ENCODE measurements at places on chromosomes 16 and 17.

- DNase-seq = no peak
- H3K27ac ChIP-seq = no peak overlapping the region
- no peaks in the 10 kb centered on the region for H3K27me3 ChIP-seq
Measured at GRCh38 chr17:64537488-64537887, 30.7 kb downstream of the CEP95 start.

DNA sequence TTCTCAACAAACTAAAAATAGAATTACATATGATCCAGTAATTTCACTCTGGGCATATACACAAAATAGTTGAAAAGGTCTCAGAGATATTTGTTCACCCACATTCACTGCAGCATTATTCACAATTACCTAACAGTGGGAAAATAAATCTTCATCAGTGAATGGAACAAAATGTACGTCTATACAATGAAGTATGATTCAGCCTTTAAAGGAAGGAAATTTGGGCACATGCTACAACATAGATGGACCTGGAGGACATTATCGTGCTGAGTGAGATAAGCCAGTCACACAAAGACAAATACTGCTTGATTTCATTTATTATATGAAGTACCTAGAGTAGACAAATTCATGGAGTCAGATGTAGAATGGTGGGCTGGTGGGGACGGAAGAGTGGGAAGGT, 47.0 kb downstream of the MFSD11 start:
- H3K27ac ChIP-seq = no peak overlapping the region
- no peaks in the 10 kb centered on the region for H3K4me1 ChIP-seq
- no peak for DNase-seq
- no peak overlapping the region for H3K4me3 ChIP-seq
- H3K36me3 ChIP-seq = no peaks in the 10 kb centered on the region

GRCh38 chr17:46874906-46875305, 23.5 kb downstream of the WNT9B start:
- H3K27ac ChIP-seq = no peak overlapping the region
- peak; percentile 47 for DNase-seq
- no peaks in the 10 kb centered on the region for H3K36me3 ChIP-seq

GRCh38 chr17:58232707-58233156, 5.7 kb upstream of the LPO start:
- peak overlapping the region; percentile 75 for H3K27ac ChIP-seq
- H3K36me3 ChIP-seq = no peaks in the 10 kb centered on the region
- DNase-seq = no peak

- H3K4me3 ChIP-seq = no peak overlapping the region
- no peak for DNase-seq
- H3K27me3 ChIP-seq = no peaks in the 10 kb centered on the region
- no peaks in the 10 kb centered on the region for H3K4me1 ChIP-seq
Measured at GRCh38 chr16:50440531-50440930, 71.7 kb upstream of the BRD7 start.

GRCh38 chr16:30523768-30524574, 2.4 kb downstream of the ZNF768 start:
- H3K27ac ChIP-seq = no peak overlapping the region
- DNase-seq = no peak
- H3K27me3 ChIP-seq = no peaks in the 10 kb centered on the region
- H3K4me1 ChIP-seq = no peaks in the 10 kb centered on the region
- H3K36me3 ChIP-seq = no peaks in the 10 kb centered on the region
- H3K4me3 ChIP-seq = no peak overlapping the region

- H3K36me3 ChIP-seq = no peaks in the 10 kb centered on the region
- H3K27me3 ChIP-seq = no peaks in the 10 kb centered on the region
- no peaks in the 10 kb centered on the region for H3K4me1 ChIP-seq
- H3K4me3 ChIP-seq = no peak overlapping the region
- no peak overlapping the region for H3K27ac ChIP-seq
- DNase-seq = no peak
Measured at GRCh38 chr16:19044769-19045168, 22.6 kb upstream of the COQ7 start.

GRCh38 chr17:28173031-28173561, 130.6 kb downstream of the NLK start:
- H3K36me3 ChIP-seq = peaks cover 20% of the 10 kb centered on the region
- DNase-seq = no peak
- H3K27ac ChIP-seq = no peak overlapping the region
- H3K4me1 ChIP-seq = no peaks in the 10 kb centered on the region

- H3K4me1 ChIP-seq = no peaks in the 10 kb centered on the region
- no peak within 1 kb of the TSS for H3K4me3 ChIP-seq
- no peaks in the 10 kb centered on the region for H3K27me3 ChIP-seq
Measured at GRCh38 chr16:30030841-30031413, at the start of gene TLCD3B. TLCD3B (minus strand) TSS chr16:30031271; CDS start chr16:30030527, 744 bp downstream.

DNA sequence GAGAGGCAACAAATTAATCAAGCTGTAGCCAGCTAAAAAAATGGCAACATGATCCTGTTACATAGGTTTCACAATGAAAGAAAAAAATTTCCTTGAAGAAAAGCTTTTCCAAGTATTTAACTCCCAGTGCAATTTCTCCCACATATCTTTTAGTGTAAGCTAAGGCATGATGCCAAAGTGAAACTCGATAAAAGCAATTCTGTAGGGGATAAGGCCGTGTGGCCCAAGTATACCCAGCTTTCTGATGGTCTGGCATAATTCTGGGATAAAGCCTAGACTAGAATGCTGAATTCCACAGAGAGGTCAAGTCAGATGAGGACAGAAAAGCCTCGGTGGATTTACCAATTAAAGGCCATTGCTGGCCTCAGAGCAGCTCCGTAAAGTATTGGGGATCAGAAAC, 36.2 kb downstream of the CTCF start:
- no peaks in the 10 kb centered on the region for H3K27me3 ChIP-seq
- H3K27ac ChIP-seq = no peak overlapping the region
- H3K36me3 ChIP-seq = no peaks in the 10 kb centered on the region
- no peaks in the 10 kb centered on the region for H3K4me1 ChIP-seq

DNA sequence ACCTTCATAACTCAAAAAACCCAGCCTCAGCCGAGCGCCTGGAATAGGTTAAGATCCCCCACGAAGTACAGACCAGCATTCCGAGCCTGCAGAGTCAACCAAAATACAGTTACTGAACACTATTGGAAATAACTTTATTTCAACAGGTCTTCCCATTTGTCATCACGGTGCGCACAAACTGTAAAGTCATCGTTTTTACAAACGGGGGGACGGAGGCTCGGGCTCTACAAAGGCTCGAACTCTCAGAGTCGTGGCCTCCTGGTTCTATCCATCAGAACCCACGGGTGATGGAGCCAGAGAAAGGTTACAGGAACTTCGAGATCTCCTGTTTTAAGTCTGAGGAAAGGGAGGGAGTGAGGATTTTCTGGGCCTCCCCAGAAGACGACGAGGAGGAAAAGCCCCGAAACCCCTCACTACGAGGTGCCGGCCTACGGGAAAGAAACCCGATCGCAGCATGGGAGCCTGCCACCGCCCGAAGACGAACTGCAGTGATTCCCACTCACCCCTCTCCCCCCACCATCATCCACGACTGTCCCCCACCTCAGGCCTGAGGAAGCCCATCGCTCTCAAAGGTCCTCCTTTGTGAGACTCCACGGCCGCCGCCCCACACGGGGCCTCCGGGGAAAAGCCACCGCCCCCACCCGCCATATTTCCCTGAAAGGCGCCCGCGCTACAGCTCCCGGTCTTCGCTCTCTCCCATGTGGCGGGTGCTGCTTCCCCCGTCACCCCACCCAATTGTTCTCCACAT, 917 bp downstream of the YWHAE start:
- peak overlapping the region; percentile 93 for H3K27ac ChIP-seq
- H3K4me3 ChIP-seq = peak overlapping the region; percentile 88
- no peaks in the 10 kb centered on the region for H3K36me3 ChIP-seq
- no peaks in the 10 kb centered on the region for H3K27me3 ChIP-seq
- DNase-seq = peak; percentile 29

- no peaks in the 10 kb centered on the region for H3K27me3 ChIP-seq
- H3K27ac ChIP-seq = no peak overlapping the region
- no peak for DNase-seq
- no peaks in the 10 kb centered on the region for H3K4me1 ChIP-seq
- H3K4me3 ChIP-seq = no peak overlapping the region
Measured at GRCh38 chr16:17970157-17970765, 366.3 kb downstream of the NPIPA8 start.

- no peaks in the 10 kb centered on the region for H3K36me3 ChIP-seq
- no peaks in the 10 kb centered on the region for H3K27me3 ChIP-seq
- no peaks in the 10 kb centered on the region for H3K4me1 ChIP-seq
Measured at GRCh38 chr17:46198233-46198632, 5.0 kb upstream of the KANSL1 start.

GRCh38 chr16:69490707-69491324, 66.4 kb downstream of the CYB5B start:
- H3K4me1 ChIP-seq = no peaks in the 10 kb centered on the region
- DNase-seq = no peak
- H3K36me3 ChIP-seq = no peaks in the 10 kb centered on the region
- H3K27me3 ChIP-seq = no peaks in the 10 kb centered on the region

- no peak overlapping the region for H3K27ac ChIP-seq
- no peaks in the 10 kb centered on the region for H3K4me1 ChIP-seq
- H3K4me3 ChIP-seq = no peak overlapping the region
Measured at GRCh38 chr17:79361873-79362771, 248.7 kb downstream of the RBFOX3 start.

DNA sequence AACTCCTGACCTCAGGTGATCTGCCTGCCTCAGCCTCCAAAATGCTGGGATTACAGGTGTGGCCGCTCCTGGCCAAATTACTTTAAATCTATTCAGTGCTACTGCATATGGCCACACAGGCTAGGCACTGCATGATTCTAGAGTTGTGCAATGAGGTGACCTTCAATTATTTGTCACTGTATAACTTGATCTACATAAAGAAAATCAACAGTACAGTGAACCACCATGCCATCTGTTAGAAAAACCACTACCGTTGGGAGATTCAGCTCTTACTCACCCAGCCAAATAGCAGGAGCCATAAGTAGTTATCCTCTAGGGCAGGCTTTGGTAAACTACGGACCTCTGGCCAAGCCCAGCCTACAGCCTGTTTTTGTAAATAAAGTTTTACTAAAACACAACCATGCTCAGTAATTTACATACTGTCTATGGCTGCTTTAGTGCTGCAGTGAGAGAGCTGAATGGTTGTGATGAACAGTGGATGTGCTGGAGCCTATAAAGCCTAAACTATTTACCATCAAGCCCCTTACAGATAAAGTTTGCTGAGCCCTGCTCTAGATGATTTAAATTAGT, 40.7 kb upstream of the TANC2 start:
- no peaks in the 10 kb centered on the region for H3K4me1 ChIP-seq
- no peaks in the 10 kb centered on the region for H3K27me3 ChIP-seq
- no peak overlapping the region for H3K4me3 ChIP-seq
- no peak for DNase-seq
- H3K27ac ChIP-seq = no peak overlapping the region

DNA sequence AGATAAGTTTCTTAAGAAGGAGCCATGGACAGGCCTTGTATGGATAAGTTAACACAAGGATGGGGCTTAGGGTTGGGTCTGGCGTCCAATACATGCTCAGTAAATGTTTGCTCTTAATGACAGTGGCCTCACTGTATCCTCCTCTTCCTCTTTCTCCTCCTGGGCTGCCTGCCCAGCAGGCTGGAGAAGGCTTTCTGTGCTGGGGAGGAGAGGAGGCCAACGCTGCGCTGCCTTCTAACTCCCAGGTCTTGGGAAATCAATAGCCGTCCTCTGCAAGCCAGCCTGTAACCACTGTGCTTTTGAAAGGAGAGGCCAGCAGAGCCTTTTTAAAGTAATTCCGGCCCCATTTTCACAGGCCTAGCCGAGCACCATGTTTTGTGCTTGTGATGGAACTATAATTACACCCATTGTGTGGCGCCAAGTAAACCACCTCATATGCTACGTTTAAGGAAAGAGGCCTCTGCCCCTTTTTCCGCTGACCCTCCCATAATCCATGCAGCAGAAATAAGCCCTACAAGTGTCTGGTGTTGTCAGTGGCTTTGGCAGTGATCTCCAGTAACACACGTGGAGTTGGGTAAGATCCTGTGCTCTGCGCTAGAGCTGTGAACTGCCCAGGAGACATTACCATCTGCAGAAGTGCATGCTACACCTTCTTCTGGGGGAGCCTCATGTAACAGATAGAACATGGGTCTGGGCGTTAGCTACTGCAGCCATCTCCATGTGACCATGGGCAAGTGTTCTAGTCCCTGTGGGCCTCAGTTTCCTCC, 368.2 kb downstream of the SNX29 start:
- no peaks in the 10 kb centered on the region for H3K4me1 ChIP-seq
- DNase-seq = no peak
- no peaks in the 10 kb centered on the region for H3K27me3 ChIP-seq
- no peak overlapping the region for H3K27ac ChIP-seq

DNA sequence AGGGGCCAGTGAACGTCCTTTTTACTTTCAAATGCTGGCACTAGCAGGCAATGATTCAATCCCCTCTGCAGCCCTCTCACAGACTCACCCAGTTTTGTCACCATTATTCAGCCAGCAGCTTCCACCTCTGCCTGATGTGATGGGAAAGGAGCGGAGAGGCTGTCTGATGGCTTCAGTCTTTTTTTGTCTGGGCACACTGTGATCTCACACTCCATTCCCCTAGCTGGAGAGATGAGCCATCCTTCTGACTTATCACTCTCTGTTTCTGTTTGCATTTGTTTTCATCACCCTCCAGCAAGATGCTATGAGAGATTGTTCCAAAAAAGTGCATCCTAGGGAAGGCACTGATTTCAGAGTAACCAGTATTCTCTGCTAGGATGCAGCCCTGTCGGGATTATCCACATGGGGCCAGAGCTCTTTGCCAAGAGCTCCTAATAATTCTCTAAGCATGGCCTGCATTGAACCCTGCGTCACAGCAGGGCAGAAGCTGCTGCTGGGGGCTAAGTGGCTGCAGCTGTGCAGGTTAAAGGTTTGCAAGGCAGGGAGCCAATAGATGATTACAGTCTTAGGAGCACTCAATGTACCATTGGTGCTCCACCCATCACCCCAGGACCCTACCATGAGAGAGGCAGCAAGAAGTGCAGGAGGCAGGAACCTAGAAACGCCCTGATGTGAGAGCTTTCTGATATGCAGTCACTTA, 236.1 kb upstream of the C16orf82 start:
- no peaks in the 10 kb centered on the region for H3K36me3 ChIP-seq
- H3K27ac ChIP-seq = no peak overlapping the region
- no peak for DNase-seq
- H3K4me1 ChIP-seq = no peaks in the 10 kb centered on the region
- no peaks in the 10 kb centered on the region for H3K27me3 ChIP-seq

DNA sequence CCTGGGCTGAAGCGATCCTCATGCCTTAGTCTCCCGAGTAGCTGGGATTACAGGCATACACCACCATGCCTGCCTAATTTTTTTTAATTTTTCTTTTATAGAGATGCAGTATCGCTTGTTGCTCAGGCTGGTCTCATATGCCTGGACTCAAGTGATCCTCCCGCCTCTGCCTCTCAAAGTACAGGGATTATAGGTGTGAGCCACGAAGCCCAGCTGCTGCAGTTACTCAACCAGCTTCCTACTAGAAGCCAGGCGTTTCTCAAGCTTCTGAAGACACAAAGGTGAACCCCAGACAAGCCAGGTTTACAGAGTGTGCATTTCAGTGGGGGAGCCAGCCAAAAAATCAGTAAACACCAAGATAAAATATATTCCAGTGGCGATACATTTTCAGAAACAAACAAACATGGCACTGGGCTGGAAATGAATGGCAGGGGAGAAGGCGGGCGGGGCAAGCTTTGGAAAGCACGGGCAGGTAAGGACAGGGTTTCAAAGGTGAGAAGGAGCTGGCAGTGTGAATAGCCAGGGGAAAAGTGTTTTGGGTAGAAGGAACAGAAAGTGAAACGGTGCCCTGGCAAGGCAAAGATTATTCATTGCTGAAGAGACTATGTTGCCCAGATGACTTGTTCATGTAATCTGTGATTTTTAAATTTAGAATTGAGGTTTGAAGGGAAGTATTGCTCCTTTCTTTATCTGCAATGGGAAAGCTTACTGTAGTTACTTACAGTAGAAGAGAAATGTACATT, 471.1 kb downstream of the WWOX start:
- H3K27me3 ChIP-seq = no peaks in the 10 kb centered on the region
- no peak overlapping the region for H3K27ac ChIP-seq
- H3K4me1 ChIP-seq = no peaks in the 10 kb centered on the region
- no peak for DNase-seq

All from Peyer's patch (tissue), 4 donors.